ENCODE measurements at places on chromosomes 1 and 21.

GRCh38 chr1:17416389-17416788 lies 23.1 kb downstream of the RCC2 start:
- DNase-seq, result no peak

GRCh38 chr1:90919900-90920299 lies 101.9 kb downstream of the ZNF644 start:
- DNase-seq, result no peak

- peak; percentile 77 for DNase-seq
Observed at GRCh38 chr1:61724813-61725694, at the start of gene TM2D1. TM2D1 (minus strand) TSS chr1:61725141; CDS start chr1:61725120, 21 bp downstream.

DNA sequence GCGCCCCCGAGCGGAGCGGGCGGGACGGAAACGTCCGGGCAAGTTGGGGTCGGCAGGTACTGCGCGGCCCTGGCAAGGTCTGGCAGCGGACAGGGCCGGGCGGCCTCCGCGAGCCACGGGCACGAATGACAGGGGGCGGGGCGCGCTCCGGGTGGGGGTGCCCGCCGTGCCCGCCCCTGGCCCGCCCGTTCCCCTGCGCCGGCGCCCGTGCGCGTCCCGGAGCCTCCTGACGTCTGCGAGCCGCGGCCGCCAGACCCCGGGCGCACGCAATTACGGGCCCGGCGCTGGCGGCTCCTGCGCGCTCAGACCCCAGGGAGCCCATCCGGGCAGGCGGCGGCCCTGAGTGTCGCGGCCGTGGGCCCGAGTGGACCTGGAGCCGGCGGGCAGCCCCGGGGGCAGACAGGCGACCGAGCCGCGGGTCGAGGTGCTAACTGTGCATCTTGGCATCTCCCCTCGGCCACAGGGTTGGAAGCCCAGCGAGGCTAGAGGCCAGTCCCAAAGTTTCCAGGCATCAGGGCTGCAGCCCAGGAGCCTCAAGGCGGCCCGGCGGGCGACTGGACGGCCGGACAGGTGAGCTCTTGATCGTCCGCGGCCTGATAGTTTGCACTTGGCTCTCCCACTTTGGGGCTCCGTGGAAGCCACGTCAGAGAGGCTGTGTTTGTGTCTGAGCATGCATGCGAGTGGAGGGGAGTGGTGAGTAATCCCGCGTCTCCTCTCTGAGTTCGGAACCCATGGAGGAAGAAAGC lies 918 bp downstream of the MIB2 start:
- DNase-seq, result no peak

GRCh38 chr1:176517484-176517883 lies 54.5 kb downstream of the PAPPA2 start:
- no peak for DNase-seq

Measured in stimulated activated CD8-positive, alpha-beta memory T cell treated with anti-CD3 and anti-CD28 coated beads, Interleukin-4, amount 100 ng/mL, for 24 hours (primary cell).